ENCODE measurements at places on chromosomes 13 and 19. TPM values are rescaled to one million over a fixed set of nuclear protein-coding genes. Genes with fewer than 3 reads are reported as not detected.

Gene FARP1
- 1.5 TPM for total RNA-seq

Gene GARIN5A
- total RNA-seq = 0.58 TPM

Gene PPP1R12C
- 179 TPM for total RNA-seq

Gene OR7A5
- total RNA-seq = not detected

Gene NCAN
- total RNA-seq = not detected

Gene IGFL2
- not detected for total RNA-seq

GRCh38 chr19:14992780-14993179, 13.1 kb upstream of the SLC1A6 start:
- no peak for DNase-seq
- H3K4me3 ChIP-seq = no peak overlapping the region
- no peaks in the 10 kb centered on the region for H3K27me3 ChIP-seq
- H3K27ac ChIP-seq = no peak overlapping the region

- H3K4me1 ChIP-seq = peaks cover 46% of the 10 kb centered on the region
- H3K36me3 ChIP-seq = peaks cover 27% of the 10 kb centered on the region
- peak overlapping the region; percentile 88 for H3K27ac ChIP-seq
- DNase-seq = peak; percentile 84
These were observed 15.0 kb downstream of the MYO9B start for GRCh38 chr19:17090583-17090982.

- no peak overlapping the region for H3K27ac ChIP-seq
- H3K36me3 ChIP-seq = no peaks in the 10 kb centered on the region
- H3K4me1 ChIP-seq = no peaks in the 10 kb centered on the region
- no peak for DNase-seq
These were observed 2.6 kb downstream of the IGFL2 start for GRCh38 chr19:46150606-46151005.

DNA sequence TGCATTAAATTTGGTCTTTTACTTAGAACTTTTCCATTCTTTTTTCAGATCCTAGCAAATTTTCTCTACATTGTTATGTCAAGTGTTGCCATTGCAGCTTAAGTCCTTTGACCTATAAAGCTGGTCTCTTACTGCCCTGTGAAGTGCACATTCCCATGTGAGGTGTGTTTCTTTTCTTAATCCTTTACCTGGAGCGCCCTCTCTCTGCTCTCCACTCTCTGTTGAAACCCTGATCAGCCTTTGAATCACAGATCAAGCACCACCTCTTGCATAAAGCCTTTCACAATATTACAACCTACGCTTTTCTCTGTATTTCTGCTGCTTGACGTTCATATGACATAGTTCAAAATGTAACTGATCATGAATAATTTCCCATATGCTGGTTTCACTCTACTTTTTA, 84.8 kb downstream of the PCDH17 start:
- no peak for DNase-seq
- H3K27ac ChIP-seq = no peak overlapping the region
- no peaks in the 10 kb centered on the region for H3K4me1 ChIP-seq
- H3K4me3 ChIP-seq = no peak overlapping the region
- H3K27me3 ChIP-seq = no peaks in the 10 kb centered on the region
- H3K36me3 ChIP-seq = no peaks in the 10 kb centered on the region

- H3K4me3 ChIP-seq = no peak overlapping the region
- H3K36me3 ChIP-seq = no peaks in the 10 kb centered on the region
- H3K27me3 ChIP-seq = no peaks in the 10 kb centered on the region
- DNase-seq = no peak
- H3K27ac ChIP-seq = no peak overlapping the region
These were observed 645 bp downstream of the GRIN3B start for GRCh38 chr19:1000591-1001537.

- H3K27me3 ChIP-seq = peaks cover 7% of the 10 kb centered on the region
- DNase-seq = no peak
- no peak overlapping the region for H3K4me3 ChIP-seq
These were observed 138.2 kb downstream of the SLC7A1 start for GRCh38 chr13:29457299-29457698.

- H3K27me3 ChIP-seq = no peaks in the 10 kb centered on the region
- no peak overlapping the region for H3K27ac ChIP-seq
- H3K4me1 ChIP-seq = no peaks in the 10 kb centered on the region
- H3K36me3 ChIP-seq = no peaks in the 10 kb centered on the region
- no peak for DNase-seq
- no peak overlapping the region for H3K4me3 ChIP-seq
These were observed 131.9 kb downstream of the RAP2A start for GRCh38 chr13:97565906-97566305.

DNA sequence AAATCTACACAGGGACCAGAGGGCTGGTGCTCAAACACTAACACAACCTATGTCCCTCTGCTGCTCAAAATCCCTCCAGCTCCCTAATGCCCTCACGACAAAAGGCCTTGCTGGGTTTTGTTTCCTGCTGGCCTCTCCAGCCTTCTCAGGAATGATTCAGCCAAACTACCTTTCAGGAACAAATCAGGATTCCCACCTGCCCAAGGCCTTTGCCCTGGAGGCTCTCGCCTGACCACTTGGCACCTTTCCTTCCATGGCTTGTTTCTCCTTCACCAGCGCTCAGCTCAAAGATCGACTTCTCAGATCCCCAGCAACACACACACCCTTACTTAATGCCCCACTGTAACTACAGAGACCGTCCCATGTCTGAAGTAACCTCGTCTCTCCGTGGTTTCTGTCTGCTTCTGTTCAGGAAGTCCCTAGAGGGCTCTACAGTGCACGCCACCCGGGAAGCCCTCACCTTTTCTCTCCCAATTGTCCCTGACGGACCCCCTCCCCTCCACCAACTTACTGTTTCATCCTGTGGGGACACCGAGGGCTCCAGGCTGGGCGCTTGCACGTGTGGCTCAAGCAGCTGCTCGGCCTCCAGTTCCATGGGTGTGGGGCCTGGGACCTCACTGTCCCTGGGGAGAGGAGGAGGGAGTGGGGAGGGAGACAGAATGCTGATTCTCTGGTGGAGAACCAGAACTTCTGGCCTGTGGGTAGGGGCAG, 3.2 kb upstream of the SIX5 start:
- no peak overlapping the region for H3K27ac ChIP-seq
- H3K27me3 ChIP-seq = peaks cover 8% of the 10 kb centered on the region
- no peak overlapping the region for H3K4me3 ChIP-seq
- peaks cover 32% of the 10 kb centered on the region for H3K4me1 ChIP-seq
- no peak for DNase-seq
- no peaks in the 10 kb centered on the region for H3K36me3 ChIP-seq

- no peak overlapping the region for H3K4me3 ChIP-seq
- H3K27ac ChIP-seq = no peak overlapping the region
- no peaks in the 10 kb centered on the region for H3K36me3 ChIP-seq
- no peaks in the 10 kb centered on the region for H3K27me3 ChIP-seq
- DNase-seq = no peak
- no peaks in the 10 kb centered on the region for H3K4me1 ChIP-seq
These were observed 511.9 kb upstream of the KLF12 start for GRCh38 chr13:74646091-74646490.

DNA sequence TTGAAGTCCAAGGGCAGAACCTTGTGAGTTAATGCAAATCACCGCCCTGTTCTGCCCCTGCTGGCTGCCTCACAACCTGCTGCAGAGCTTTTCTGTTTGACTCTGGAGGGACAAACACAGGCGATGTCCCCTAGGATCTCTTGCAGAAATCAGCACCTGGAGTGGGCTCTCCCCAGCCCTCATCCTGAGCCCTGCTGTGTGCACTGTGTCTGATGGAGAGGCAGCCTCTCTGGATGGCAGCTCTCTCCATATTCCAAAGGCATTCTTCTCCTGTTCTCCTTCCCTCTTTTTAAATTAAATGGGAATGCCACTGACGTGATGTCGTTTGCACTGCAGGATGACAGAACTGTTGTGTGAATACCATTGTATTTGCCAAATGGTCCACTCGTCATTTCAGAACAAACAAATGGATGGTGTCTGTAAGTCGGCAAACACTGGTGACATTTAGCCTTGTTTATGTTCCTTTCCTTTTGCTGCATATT, 184.1 kb downstream of the ZNF536 start:
- no peaks in the 10 kb centered on the region for H3K4me1 ChIP-seq
- DNase-seq = no peak
- H3K27ac ChIP-seq = no peak overlapping the region
- no peaks in the 10 kb centered on the region for H3K36me3 ChIP-seq
- H3K4me3 ChIP-seq = no peak overlapping the region
- H3K27me3 ChIP-seq = no peaks in the 10 kb centered on the region

DNA sequence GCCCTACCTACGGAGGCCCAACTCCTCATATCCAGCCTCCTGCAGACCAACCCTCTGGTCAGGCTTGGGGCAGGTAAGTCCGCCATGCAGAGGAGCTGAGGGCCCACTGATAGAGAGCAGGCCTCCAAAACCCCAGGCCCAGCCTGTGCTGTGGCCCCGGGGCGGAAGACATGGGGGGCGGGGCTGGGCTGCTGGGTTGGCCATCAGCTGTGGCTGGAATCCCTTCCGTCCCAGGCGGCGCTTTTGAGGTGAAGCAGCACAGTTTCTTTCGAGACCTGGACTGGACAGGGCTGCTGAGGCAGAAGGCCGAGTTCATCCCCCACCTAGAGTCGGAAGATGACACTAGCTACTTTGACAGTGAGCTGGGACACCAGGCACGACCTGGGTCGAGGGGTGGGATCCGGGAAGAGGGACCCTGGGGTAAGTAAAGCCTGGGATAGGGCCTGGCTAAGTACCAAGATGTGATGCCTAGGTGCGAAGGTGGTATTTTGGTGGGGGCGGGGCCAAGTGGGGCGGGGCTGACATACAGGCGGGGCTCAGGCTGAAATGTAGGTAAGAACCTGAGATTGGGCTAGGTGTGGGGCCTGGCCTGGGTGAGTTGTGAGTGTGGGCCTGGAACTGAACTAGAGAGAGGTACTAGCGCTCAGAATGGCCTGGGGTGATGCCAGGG, 15.4 kb downstream of the DNASE2 start:
- peak; percentile 25 for DNase-seq
- H3K36me3 ChIP-seq = no peaks in the 10 kb centered on the region
- no peaks in the 10 kb centered on the region for H3K27me3 ChIP-seq
- no peak overlapping the region for H3K27ac ChIP-seq
- H3K4me1 ChIP-seq = no peaks in the 10 kb centered on the region

DNA sequence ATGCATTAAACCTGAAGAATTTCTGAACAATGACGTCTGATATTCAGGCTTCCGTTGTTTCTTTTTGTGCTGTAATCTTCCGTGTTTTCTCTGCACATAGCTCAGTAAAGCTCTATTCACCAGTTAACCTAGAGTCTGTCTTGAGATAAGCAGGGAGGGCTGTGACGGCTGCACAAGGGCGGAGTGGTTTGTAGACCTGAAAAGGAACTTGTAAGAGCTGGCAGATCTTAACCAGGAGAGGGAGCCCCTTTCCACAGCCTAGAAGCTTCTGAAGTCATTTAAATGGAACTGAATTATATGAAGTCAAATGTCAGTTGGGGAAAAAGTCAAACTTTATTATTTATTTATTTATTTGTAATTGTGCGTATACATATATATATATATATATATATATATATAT, 27.5 kb downstream of the DPRX start:
- no peak overlapping the region for H3K4me3 ChIP-seq
- no peaks in the 10 kb centered on the region for H3K27me3 ChIP-seq
- no peak for DNase-seq
- H3K27ac ChIP-seq = no peak overlapping the region
- no peaks in the 10 kb centered on the region for H3K4me1 ChIP-seq

GRCh38 chr13:61406275-61406674, 9.4 kb downstream of the PCDH20 start:
- DNase-seq = no peak
- H3K4me1 ChIP-seq = no peaks in the 10 kb centered on the region
- no peak overlapping the region for H3K27ac ChIP-seq

GRCh38 chr13:113105921-113106452, 396 bp downstream of the F7 start:
- no peak overlapping the region for H3K27ac ChIP-seq
- peaks cover 18% of the 10 kb centered on the region for H3K27me3 ChIP-seq
- H3K4me1 ChIP-seq = no peaks in the 10 kb centered on the region
- H3K4me3 ChIP-seq = no peak overlapping the region

- no peak overlapping the region for H3K27ac ChIP-seq
- H3K36me3 ChIP-seq = no peaks in the 10 kb centered on the region
- no peaks in the 10 kb centered on the region for H3K27me3 ChIP-seq
These were observed 1599.2 kb downstream of the OLFM4 start for GRCh38 chr13:54627646-54628372.
